ENCODE measurements at places on chromosomes 5 and 9.

- no peak for DNase-seq
Measured at GRCh38 chr5:178553517-178553916, 36.7 kb downstream of the COL23A1 start.

DNA sequence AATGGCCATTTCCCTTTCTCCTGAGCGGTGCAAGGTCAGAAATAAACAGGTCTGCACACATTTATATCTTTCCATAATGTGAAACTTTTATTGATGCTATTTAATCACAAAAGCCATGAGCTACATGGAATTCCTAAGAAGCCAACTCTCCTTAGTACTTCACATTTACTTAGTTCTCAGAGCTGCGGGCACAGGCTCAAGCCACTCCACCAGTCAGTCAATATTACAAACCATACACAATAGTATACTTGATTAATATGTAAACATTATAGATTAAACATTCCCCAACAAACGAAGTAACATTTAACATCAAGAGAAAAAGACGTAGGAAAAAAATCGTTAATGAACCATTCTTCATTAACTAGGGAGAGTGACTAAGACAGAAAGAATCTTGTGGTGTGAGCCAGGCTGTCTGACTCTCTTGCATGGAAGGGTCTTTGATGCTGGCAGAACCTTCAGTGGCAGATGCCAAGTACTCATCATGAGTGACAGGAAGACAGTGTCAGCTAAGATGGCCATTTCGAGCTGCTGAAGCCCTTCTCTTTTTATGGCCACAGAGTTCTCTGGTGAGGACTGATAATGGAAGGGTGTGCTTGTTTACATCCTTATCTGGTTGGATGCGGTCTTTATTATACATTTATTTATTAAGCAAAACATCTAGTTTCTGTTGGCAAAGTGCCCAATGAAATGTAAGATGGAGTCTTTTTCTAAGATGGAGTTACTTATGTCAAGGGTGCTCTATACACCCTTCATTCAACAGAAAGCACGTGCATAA, 115.5 kb upstream of the TUT7 start:
- no peak for DNase-seq

DNA sequence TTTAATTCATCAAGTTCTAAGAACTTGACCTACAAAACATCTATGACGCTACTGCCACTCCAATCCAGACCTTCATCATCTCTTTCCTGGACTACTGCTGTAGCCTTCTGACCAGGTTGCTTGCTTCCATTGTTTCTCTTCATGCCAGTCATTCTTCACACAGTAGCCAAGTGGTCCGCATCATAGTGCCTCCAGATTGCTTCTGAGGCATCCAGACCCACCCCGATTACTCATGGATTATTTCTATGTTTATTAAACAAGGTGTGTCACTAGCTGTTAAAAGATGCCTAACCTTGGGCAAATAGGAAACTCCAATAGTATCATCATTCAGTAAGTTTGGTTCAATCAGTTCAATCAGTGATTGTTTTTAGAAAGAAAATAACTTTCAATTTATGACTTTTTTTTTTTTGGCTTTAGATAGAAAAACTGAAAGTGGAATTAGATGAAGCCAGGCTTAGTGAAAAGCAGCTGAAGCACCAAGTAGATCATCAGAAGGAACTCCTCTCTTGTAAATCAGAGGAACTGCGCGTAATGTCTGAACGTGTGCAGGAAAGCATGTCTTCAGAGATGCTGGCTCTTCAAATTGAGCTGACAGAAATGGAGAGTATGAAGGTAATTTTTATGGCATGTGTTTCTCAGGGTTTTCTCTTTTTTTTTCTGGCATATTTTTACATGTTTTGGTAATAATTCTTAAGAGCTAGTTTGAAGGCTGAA, 9.5 kb downstream of the SPDL1 start:
- no peak for DNase-seq

DNA sequence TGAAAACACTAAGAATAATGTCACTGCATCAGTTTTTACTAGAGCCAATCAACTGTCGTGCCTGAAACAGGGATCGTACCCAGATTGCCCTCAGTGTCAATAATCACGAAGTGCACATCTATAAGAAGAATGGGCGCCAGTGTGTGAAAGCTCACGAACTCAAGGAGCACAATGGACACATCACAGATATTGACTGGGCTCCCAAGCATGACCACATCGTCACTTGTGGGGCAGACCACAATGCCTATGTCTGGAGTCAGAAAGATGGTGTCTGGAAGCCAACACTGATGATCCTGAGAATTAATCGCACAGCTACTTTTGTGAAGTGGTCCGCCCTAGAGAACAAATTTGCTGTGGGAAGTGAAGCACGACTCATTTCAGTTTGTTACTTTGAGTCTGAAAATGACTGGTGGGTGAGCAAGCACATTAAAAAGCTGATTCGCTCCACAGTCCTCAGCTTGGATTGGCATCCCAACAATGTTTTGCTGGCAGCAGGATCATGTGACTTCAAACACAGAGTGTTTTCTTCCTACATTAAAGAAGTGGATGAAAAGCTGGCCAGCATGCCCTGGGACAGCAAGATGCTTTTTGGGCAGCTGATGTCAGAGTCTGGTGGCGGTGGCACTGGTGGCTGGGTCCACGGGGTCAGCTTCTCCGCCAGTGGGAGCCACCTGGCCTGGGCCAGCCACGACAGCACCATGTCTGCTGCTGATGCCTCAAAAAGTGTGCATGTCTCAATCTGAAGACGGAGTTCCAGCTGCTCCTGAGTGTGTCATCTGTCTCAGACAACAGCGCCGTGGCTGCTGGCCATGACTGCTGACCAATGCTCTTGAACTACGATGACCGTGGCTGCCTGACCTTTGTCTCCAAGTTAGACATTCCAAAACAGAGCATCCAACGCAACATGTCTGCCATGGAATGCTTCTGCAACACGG, 32.2 kb downstream of the NSA2 start:
- DNase-seq: no peak

DNA sequence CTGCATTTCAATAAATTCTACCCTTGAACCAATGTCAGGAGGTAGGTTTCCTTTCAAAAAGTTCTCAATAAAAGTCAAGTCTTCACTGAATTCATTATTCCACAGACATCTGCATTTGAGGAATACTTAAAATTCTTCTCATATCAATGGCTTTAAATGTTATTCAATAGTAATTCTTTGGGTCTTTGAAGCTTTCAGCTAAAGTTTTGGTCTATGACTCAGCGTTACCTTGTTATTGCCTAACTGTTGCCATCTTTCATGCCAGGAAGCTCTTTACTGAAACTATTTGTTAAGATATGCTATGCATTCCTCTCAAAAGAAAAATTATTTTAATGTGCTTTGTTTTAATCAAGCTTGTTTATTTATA, 170.5 kb downstream of the NNT start:
- no peak for DNase-seq

DNA sequence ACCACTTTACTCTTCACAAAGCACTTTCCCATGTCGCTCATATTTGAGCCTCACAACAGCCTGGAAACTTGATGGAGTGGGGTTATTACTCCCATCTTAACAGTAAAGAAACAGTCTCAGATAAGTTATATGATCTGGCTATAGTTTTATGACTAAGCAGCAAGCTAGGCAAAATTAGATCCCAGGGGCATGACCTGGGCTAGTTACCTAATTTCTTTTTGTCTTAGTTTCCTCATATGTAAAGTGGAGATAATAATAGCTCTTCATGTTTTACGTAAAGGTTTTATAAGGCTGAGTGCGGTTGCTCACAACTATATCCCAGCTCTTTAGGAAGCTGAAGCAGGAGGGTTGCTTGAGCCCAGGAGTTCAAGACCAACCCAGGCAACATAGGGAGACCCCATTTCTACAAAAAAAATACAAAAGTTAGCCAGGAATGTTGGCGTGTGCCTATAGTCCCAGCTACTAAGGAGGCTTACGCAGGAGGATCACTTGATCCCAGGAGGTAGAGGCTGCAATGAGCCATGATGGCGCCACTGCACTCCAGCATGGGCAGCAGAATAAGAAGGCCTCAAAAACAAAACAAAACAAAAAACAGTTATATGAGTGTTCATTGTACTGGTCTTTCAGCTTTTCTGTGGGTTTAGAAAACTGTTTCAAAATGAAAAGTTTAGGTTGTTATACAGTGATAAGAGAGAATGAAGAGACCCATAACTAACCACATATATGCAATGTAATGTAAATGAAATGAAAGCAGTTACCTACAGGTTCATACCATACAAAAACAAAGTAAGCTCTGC, 6.5 kb upstream of the PLIN2 start:
- DNase-seq: no peak

GRCh38 chr5:134530301-134531077, 5.0 kb downstream of the JADE2 start:
- DNase-seq: no peak

- no peak for DNase-seq
Measured at GRCh38 chr5:168017313-168017712, 274.1 kb upstream of the WWC1 start.
